NCI-H1048 (cell line): ENCODE measurements at places on chromosomes 7 and 10.

DNA sequence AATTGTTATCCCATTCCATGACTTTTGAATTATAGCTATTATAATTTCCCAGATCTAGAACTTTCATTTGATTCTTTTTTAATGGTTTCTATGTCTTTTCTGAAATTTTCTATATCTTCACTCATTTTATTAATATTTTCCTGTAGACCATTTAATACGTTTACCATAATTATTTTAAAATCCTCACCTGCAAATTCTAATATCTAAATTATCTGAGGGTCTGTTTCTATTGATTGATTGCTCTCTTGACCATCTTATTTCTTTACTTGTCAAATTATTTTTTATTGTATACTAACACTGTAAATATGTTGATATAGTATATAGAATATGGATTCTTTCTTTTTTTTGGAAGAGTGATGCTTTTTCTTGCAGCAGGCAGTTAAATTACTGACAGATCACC is 229.3 kb upstream of the CTBP2 start:
- DNase-seq, result no peak

- no peak for DNase-seq
These were observed 283.0 kb downstream of the USP6NL start for GRCh38 chr10:11328264-11329061.

DNA sequence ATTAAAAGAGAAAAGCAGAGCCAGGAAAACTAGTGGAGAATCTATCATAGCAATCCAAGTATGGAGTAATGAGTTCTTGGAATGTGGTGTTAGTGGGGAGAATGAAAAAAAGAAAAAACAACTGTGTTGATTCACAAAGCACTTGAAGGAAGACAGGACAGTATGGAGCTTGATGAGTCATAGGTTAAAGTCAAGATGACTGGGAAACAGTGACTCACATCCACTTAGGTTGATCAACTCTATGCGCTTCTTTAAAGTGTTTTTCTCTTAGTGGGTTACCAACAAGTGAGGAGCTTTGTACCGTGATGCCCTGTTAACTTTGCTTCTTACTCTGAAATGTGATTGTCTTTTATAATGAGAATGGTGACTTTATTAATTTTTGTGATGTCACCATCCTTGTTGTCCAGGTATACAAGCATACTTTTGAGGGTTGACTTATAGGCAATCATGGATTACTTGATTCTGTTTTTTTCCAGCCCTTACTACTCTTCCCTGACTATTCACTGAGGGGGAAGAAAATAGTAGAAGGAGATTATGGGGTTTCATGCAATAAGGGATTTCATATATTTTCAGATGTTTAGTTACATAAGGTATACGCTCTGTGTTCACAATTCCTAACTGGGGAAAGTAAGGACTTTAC is 32.1 kb upstream of the MDFIC start:
- DNase-seq, result no peak

GRCh38 chr7:157523371-157523765 is 186.6 kb downstream of the DNAJB6 start:
- DNase-seq, result no peak

- no peak for DNase-seq
These were observed 601.3 kb downstream of the KCNMA1 start for GRCh38 chr10:77036276-77036675.

GRCh38 chr10:89861584-89862301 is 160.4 kb downstream of the KIF20B start:
- no peak for DNase-seq
